Neuronal stem cell (in vitro differentiated cells): ENCODE measurements at places on chromosomes 13 and 19.

DNA sequence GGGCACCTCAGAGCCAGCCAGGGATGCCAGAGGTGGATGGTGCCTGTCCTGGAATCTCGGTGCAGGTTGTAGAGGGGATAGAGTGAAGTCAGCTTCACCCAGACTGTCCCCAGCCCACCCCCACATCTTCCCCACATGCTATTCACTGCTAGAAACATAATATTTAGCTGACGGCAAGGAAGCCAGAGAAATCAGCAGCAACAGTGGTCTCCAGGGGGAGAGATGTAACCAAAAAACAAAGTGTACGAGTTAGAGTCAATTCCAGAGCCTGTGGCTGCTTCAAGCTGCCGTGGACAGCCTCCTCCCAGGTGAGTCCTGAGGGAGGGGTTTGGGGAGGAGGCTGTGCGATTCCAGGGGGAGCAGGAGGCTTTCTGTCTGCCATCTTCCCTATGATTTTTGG lies 97.6 kb downstream of the ZNF536 start:
- no peak for DNase-seq

GRCh38 chr19:10862561-10863106 lies 8.7 kb upstream of the CARM1 start:
- DNase-seq, result no peak

GRCh38 chr13:106464076-106464475 lies 71.4 kb downstream of the EFNB2 start:
- DNase-seq, result no peak

DNA sequence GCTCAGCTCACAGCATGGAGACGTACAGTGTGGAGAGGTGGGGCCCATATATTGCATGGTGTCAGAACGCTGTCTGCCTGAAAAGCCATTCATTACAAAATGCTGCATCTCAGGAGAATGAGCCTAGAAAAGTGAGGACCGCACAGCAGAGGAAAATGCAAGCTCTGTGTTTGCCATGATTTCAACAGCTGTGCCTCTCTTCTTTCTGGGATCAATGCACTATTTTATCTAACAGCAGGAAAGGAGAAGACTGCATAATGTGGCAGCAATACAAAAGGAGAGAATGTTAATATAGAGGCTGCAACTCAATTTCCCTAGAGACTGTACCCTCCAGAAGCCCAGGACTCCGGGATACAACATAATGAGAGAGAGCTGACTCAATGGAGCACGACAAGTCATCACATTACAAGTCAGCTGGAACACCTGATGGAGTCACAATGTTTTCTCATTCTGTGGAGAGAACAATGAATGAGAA lies 368.0 kb downstream of the FGF14 start:
- peak; percentile 14 for DNase-seq

GRCh38 chr19:56138069-56138468 lies 3.0 kb upstream of the ZNF444 start:
- DNase-seq, result no peak

DNA sequence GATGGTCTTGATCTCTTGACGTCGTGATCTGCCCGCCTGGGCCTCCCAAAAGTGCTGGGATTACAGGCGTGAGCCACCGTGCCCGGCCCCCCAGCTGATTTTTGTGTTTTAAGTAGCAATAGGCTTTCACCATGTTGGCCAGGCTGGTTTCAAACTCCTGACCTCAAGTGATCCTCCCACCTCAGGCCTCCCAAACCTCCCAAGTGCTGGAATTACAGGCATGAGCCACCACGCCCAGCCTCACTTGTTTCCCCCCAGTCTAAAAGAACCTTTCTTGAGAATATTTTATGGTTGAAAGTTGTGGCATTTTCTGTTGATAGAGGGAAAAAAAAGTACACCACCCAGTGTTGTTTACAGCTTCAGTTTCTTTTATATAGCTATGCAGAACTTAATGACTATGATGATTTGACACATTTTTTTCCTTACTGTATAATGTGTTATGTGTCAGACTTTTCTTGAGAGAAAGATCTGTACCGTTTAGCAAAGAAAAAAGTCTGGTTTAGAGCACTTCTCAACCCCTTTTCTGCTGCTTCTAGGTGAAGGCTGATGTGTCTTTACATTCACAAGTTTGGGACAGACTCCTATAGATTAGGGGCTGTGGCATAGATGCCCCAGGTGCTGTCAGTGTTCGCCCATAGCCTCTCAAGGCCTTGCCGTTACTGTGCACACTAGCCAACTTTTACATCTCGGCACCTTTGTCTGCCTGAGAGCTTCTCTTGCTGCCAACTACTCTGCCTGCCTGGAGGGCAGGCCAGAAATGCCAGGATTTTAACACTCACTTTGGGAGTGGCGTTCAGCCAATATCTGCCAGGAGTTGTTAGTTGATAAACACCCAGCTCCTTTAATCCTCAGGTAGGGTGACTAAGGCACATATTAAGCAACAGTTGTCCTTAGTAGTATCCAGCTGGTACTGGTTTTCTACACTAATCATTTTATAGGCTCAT lies 33.0 kb downstream of the KCTD4 start:
- no peak for DNase-seq

GRCh38 chr19:41947091-41947490 lies 12.0 kb downstream of the RABAC1 start:
- DNase-seq, result no peak

DNA sequence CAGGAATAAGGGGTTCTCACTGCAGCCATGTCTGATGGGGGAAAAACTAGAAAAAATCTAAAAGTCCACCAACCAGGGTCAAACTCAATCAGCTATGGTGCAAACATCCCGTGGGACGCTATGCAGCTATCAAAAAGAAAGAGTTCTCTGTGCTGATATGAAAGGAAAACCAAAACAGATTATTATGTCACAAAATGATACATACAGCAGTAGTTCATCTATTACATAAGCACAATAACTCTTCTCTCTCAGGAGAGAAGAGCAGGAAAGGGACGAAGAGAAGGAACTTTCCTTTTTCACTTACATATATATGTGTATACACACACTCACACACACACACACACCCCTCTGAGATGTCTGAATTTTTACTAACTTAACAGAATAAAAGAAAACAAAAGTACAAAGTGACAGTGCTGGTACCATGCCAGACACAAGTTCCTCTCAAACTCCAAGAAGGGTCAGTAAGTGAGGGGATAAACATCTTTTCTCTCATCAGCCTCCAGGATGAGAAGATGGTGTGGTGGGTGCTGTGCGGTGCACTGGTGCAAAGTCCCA lies 2.9 kb upstream of the FKRP start:
- DNase-seq, result no peak

GRCh38 chr19:2149980-2150793 lies 1.2 kb downstream of the AP3D1 start:
- no peak for DNase-seq

GRCh38 chr13:32955881-32956594 lies 60.2 kb upstream of the KL start:
- DNase-seq, result no peak

DNA sequence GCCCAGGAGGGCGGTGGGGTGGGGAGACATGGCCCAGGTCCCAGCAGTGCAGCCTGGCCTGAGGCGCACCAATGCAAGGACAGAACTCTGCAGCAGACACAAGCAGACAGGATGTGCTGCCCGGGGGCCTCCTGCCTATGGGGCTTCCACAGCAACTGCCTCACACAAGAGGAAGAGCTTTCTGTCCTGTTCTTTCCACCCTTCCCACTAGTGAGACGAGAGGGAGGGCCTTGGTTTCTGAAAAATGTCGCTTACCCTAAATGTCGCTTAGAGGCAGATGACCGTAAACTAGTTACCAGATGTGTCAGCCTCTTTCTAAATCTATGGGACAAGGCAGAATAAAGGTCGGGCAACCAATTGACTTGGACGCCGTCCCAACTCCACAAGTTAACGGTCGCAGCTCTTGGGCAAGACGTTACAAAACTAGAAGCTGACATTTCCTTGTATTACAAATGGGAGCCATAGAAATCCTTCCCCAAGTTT lies at the start of gene LAIR1:
Gene LAIR1, minus strand, starts transcription at position 157 of the 483 bp plus-strand sequence. Its CDS starts 127 bp downstream, at position 30.
- no peak for DNase-seq

DNA sequence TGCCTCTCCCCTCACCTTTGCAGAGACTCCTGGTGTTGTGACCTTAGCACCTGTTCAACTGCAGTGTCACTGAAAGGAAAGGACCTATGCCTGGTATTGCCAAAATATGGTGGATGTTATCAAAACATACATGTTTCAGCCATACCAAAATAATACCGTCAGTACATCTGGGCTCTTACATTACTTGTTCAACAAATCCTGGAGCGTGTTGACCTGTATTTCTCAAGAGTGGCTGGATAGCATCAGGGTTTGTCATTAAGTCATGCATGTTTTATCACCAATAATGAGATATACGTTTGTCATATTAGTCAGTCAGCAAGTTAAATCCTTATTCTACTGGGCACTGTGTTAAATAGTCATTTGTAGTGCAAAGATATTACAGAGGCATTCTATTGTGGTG lies 290.8 kb downstream of the SHISA2 start:
- no peak for DNase-seq

- no peak for DNase-seq
Measured at GRCh38 chr13:81393721-81394120, 1052.8 kb upstream of the SPRY2 start.

- DNase-seq, result no peak
Measured at GRCh38 chr19:46815833-46816627, 27.6 kb upstream of the SLC1A5 start.

DNA sequence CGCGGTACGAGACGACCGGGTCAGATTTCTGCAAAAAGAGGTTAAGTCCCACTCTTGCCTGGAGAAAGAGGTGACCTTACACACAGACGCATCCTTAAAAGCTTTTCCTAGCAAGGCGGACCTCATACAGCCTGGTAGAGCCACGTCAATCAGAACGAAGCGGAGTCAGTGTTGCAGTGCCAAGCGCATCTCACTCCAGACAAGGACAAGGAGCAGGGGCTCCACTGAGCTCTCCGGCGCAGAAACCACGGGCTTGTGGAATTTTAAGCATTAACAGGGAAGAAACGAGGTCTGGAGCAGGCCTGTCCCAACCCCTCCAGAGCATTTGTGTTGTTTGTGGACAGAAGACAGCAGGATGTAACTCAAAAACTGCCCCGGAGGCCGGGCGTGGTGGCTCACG lies 7.1 kb downstream of the EEF2 start:
- DNase-seq, result no peak

GRCh38 chr19:46756544-46756888 lies 10.3 kb upstream of the STRN4 start:
- no peak for DNase-seq

- no peak for DNase-seq
Measured at GRCh38 chr13:39259371-39260140, 221.3 kb downstream of the NHLRC3 start.

DNA sequence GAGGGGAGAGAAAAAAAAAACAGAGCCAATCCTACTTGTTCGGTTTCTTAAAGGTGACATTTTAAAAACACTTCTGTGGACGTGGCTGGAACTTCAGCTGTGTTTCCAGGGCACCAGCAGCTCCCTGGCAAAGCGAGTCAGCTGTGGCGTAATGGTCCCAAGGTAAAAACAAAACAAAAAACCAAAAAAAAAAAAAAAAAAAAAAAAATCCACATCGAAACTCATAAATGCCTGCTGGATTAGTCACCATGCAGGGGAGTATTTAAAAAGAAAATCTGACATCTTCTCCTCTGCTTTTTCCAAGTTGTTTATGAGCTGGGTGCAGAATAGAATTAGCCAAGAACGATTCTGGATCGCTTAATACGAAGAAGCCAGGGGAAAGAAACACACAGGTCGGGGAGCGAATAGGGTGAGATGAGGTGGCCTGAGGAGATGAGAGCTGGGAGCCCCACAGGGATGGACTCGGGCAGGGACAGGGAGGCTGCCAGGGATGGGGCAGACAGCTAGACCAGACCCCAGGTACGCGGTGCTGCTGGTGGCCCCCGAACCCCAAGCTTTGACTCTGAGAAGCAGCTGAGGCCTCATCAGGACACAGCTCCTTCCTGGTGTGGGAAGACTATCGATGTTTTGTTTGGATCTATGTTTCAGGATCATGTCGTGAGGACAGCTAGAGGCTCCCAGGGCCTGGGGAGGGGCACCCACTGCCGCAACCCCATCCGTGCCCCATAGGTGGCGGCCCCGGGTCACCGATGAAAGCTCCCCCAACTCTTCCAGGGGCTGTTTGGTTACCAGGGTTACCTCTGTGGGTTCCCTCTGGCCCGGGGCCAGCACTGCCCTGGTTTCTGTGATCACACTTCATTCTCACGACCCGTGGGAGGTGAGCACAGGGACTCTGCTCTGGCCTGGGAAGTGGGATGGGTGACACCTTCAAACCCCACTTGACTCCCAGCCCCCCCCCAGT lies 3.1 kb upstream of the CTXN1 start:
- DNase-seq, result no peak

DNA sequence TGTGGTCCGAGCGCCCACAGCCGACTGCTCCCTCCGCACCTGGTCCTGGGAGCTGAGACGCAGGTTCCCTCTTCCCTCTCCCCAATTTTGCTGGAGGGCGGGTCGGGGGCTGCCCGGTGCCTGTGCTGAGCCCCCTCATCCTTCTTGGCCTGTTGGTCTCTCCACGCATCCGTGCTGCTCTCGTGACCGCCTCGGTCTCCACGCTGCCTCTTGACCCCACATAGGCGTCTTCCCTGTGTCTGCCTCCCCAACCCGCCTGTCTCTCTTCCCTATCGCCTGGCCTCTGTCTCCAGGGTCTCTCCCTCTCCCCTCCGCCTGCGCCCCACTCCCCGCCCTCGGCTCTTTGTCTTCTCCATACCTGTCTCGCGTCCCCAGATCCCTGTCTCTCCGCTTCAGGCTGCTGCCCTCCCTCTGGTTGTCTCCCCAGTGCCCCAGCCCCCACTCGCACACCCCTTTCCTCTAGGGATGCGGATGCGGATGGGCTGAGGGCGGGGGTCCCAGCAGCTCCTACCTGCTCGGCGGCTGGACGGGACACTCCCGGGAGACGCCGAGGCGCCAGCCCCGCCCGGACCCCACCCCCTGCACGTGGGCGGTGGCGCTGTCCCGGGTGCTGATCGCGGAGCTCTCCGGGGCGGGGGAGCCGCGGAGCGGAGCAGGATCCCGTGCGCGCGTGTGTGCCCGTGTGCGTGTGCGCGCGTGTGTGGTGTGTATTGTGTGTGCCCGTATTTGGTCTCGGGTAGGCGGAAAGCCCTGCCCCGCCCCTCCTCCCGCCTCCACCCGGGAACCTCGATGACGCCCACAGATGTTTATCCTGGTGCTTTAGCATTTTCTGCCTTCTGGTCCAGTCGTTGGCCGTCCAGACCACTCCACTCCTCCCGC lies at the start of gene SYT5:
Gene SYT5, minus strand, starts transcription at position 684 of the 879 bp plus-strand sequence. CDS start 1,248 bp downstream, outside the sequence.
- DNase-seq, result peak; percentile 58

- DNase-seq, result no peak
Measured at GRCh38 chr13:100138859-100139491, 50.1 kb downstream of the PCCA start.
